NK-92 treated with Interleukin-12 subunit alpha and Interleukin-12 subunit beta, amount 100 ng/mL, for 24 hours (cell line): ENCODE measurements at places on chromosomes 2 and 18.

GRCh38 chr2:237715459-237715947, 83.1 kb upstream of the RBM44 start:
- DNase-seq = no peak

DNA sequence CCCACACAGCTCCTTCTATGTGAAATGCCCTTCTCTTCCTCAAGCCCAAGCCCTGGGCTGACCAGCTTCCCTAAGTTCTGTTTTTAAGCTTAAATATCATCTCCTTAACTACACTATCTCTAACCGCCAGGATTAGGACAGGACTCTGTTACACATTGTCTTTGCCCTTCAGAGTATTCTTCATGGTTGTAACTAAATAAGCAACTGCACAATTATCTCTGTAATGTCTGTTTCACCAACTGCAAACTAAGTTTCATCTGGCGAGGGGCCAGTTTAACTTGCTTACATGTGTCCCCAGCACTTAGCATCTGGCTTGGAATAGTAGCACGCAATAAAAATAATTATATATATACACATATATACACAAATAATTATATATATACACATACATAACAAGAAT, 1.1 kb upstream of the ERMN start:
- DNase-seq = no peak

GRCh38 chr2:168320267-168320666, 72.9 kb upstream of the STK39 start:
- no peak for DNase-seq

GRCh38 chr2:79627237-79627636, 114.4 kb downstream of the CTNNA2 start:
- no peak for DNase-seq

GRCh38 chr2:124163840-124164239, 138.8 kb downstream of the CNTNAP5 start:
- DNase-seq = no peak

DNA sequence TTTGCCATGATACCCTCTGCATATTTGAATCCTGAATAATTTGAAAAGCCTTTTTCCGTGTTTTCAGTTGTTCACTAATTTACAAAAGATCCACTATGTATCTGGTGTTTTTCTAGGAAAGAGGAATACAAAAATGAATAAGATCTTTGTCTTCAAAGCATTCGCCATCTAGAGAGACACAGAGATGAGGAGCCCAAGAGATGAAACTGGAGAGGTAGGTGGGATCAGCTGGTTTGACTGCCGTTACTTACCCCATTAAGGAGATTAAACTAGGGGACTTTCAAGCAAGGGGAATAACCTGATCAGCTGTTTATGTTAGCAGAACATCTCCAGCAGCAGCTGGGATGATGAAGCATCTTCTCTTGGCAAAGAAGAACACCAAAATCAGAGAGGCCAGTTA, 150.2 kb upstream of the SATB2 start:
- no peak for DNase-seq

- no peak for DNase-seq
Observed at GRCh38 chr2:141063406-141063805, 1067.4 kb downstream of the LRP1B start.

- no peak for DNase-seq
Observed at GRCh38 chr2:102005989-102006885, 14.5 kb downstream of the IL1R2 start.

GRCh38 chr18:3877678-3878077, 427.7 kb downstream of the TGIF1 start:
- no peak for DNase-seq

DNA sequence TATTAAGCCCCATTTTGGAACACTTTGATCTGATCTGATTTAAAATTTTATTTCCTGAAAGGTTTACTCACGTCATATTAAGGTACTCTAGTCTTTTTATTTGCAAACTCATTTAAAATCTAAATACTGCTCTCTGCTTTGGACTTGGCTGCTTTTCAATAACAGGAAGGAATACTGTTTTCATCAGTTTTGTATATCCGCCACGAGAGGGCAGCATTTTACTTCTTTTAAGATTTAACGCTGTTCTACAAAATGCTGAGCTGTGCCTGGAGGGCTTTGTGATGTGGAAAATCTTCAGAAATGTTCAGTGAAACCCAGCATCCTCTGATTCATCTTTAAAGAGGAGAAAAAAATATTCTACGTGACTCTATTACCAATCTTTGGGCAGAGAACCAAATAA, 37.5 kb upstream of the SLC38A11 start:
- DNase-seq = no peak

GRCh38 chr2:42048299-42049220, 739 bp downstream of the PKDCC start:
- DNase-seq = no peak

GRCh38 chr2:46737577-46737976, 178.0 kb downstream of the MCFD2 start:
- DNase-seq = no peak

GRCh38 chr2:128354161-128354560, 35.5 kb upstream of the HS6ST1 start:
- no peak for DNase-seq

DNA sequence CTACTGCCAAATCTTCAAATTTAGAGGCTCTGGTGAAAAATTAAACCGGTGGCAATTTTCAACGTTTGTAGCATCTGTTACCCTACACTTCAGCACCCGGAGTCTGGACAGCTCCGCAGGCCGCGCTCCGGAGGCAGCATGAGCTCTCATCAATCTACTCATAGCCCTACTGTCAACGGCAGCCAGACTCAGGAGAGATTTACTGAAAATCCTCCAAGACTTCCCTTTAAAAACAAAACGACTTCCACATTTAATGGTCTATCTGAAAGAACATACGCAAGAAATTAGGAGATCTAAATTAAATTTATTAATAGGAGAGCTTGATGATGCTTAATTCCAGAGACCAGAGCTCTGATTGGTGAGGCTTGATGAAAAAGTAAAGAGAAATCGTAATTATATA, 970 bp upstream of the ADCYAP1 start:
- no peak for DNase-seq

GRCh38 chr2:222568865-222569264, 87.0 kb downstream of the FARSB start:
- DNase-seq = no peak

DNA sequence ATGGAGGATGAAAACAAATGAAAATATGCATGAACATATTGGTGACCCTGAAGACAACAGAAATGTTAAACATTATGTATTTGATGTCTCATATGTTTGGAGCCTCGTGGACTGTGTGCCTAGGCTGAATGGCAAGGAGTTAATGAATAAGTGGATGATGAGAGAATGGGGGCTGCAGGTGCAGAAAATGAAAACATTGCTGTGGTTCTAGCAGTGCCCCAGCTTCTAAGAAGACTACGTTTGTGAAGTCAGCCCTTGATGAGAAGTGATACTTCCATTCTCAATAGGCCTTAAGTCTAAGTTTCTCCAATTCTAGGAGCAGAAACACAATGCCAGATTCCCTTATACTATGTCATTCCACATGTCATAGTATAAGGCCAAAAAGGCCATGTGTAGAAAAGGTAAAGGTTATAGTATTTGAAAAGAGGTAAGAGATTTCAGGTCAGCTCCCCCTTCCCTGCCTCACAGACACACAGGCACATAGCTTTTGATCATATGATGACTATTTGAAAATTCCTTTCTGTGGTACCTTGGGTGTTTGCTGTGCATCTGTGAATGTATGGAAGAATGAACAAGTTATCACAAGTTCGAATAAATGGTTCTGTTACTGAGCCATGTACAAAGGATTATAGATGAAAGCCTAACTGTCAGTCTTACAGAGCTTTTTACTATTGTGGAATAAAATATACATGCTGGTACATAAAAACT, 280.8 kb downstream of the SETBP1 start:
- no peak for DNase-seq

GRCh38 chr2:234670806-234671205, 173.9 kb upstream of the ARL4C start:
- DNase-seq = no peak

DNA sequence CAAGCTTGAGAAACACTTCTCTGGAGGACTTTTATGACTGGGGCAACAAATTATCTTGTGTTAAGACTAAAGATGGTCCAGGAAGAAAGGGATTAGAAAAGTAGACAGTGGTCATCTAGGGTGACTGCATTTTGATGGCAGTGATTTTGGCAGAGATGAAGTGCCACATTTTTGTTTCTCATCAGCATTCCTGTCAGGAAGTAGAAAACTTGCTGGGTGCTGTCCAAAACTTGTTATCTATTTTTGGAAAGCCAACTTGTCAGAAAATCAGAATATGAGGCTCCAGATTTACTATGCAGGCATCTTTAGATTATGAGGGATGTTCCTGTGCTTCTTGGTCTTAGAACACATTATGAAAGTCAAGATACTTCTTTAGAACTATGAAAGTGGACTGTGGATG, 29.0 kb upstream of the CALCRL start:
- no peak for DNase-seq

DNA sequence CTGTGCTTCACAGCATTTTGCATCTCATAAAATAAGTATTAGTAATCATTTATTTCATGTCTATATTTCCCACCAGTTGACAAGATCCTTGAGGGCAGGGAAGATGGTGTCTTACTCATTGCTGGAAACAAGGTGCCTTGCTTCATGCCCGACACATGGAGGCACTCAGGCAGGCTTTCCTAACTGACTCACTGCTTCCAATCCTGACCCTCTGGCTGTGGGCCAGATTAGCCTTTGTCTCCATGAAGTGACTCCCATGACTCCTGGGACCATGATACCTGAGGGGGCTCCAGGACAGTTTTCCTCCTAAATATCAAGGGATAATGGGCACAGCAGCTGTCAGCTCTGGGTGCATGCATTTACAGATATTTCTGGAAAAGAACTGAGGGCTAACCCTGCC, 275.1 kb downstream of the AGPS start:
- no peak for DNase-seq

DNA sequence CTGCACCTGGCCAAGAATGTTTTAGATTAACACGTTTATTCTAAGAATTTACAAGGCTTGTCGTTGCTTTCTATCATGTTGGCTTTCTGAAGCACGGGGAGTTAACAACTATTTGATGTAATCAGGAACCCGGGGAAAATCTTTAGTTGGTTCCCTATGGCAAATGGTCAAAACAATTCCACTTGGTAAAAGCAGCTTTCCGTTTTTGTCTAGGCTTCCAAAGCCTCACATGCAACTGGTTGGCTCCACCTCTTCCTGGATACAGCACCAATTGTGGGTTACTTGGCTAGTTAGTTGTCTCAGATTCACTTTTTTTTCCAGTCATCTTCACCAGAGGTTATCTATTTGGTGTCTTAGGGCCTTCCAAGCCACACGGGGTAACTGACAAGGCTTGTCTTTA, 2.8 kb downstream of the COLEC12 start:
- no peak for DNase-seq

- DNase-seq = no peak
Observed at GRCh38 chr2:240196716-240197461, 56.4 kb upstream of the OTOS start.

DNA sequence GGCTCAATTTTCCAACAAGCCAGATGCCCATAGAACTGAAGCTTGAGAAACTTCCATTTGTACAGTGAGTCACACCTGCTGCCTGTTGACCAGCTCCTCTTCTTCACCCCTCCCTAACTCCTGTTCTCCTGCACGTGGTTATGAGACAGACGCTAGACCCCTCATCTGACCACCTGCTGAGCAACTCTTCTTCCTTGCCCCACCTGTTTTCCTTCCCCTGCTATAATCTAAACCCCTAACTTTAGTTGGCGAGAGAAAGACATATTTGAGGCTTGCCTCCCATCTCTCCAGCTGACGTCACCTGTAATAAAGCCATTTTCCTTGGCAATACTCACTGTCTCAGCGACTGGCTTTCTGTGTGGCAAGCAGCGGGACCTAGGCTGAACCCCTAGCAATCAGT, 22.3 kb upstream of the ITM2C start:
- DNase-seq = no peak

DNA sequence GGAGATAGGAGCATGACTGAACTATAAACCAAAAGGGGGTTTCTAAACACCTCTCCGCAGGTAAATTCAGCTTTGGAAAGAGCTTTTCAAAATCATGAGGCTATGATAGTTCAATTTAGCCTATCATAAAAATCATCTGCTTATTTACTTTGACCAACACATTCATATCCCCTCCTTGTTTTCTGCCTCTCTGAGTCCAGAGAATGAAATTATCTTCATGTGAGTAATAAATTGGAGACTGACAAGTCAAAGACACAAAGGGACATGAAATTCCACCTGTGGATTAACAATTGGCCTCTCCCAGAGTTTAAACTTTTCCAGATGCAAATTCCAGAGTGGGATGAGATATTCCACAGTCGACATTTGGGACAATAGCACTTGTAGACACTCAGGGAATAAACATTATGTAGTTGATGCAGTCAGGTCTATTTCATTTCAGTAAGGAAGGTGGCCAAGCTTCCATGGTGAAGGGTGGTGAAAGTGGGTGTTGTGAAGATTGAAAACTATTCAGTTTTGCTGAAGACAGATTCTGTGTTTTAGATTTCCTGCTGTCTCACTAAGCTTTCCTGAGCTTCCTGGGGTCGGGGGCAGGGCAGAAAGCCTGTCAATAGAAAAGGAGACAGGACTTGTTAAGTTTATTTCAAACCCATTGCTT, 84.7 kb downstream of the CDC42EP3 start:
- no peak for DNase-seq

DNA sequence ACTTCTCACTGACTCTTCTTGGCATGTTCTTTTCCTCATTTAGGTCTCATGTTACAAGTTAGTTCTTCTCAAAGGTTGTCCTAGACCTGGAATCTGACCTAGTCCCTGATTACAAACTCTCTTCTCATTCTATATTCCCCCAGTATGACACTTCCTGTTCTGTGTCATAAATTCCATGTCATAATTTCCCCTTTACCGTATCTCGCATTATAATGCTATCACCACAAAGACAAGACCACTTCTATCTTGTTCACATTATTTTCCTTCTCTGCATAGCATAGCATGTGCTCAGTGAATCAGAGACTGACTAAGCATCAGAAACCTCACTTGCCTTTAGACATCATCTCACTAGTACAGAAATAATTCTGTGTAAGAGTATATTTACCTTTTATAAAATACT, 63.6 kb upstream of the CAVIN2 start:
- no peak for DNase-seq

DNA sequence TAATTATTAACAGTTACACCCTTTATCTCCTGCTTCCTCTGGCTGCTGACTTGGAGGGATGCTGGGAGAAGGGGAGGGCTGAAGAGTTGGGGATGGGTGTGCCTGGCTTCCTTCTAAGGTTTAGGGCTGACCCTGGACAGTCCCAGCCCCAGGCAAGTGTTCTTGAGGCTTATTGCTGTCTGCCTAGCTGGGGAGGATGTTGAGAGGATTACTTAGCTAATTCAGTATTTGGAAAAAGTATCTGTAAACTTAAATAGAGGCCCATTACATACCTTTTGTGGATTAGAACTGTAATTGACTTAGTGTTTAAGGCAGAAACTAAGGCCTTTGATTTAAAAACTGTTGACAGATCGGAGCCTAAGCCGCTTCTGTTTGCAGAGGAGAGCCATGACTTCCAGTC, 67.6 kb downstream of the AGAP1 start:
- no peak for DNase-seq

- DNase-seq = no peak
Observed at GRCh38 chr2:71813315-71813714, 334.3 kb downstream of the CYP26B1 start.

DNA sequence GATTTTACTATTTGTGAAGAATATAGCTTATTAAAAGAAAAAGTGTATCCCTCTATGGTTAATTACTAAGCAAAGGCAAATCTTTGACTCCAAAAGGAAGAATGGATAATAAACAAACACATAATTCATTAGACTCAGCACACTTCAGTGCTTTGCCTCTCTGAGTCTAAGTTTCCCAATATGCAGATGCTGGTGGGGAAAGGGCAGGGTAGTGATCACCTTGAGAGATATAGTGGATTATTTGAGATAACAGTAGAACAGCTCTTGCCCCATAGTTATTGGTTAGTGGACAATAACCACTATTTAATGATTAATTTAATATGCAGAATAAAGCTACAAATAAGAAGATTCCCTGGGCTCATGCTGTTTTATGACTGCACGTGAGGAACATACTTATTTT, 98.2 kb upstream of the SLC8A1 start:
- no peak for DNase-seq
